Progenitor cell of endocrine pancreas (in vitro differentiated cells): ENCODE measurements at places on chromosomes 5 and 9.

GRCh38 chr5:57435701-57436134 is 46.9 kb downstream of the ACTBL2 start:
- no peak for DNase-seq

- DNase-seq = no peak
These were observed 8.7 kb downstream of the PAPPA start for GRCh38 chr9:116162241-116162781.

DNA sequence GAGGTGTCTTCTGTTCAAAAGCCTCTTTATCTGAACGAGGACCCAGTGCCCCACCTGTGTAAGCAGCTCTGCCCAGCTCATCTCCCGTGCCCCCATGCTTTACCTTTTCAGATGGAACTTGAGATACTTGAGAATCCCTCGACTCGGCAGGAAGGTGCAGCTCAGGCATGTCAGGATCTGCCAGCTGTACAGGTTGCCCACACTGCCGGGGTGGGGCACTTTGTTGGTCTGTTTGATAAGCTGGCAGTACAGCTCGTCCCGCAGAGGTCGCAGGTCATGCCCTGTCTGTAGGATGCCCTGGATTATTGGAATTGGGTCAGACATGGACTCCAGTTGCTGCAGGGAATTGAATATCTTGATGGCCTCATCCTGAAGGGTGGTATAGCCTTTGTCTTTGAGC is 58.0 kb upstream of the RETREG1 start:
- DNase-seq = no peak

DNA sequence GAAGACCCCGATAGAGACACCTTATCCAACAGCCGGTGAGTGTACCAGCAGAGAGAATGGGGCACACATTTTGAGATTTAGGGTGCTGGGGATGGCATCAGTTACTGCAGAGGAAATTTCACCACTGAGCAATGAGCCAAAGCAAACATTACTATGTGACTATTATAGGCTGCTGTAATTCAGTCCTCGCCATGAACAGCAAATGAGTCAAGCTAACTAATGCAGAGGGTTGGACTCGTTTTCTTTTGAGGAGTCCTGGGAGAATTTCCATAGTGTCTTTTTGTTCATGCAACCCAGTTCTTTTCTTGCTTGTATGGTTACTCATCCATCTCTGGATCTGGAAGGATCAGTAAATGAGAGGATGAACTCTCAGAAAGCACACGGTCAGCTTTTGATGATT is 323.8 kb downstream of the PSAT1 start:
- DNase-seq = no peak

GRCh38 chr5:55356896-55357295 is 49.1 kb downstream of the MTREX start:
- no peak for DNase-seq

GRCh38 chr5:66306844-66307315 is 162.8 kb downstream of the SREK1 start:
- DNase-seq = no peak

DNA sequence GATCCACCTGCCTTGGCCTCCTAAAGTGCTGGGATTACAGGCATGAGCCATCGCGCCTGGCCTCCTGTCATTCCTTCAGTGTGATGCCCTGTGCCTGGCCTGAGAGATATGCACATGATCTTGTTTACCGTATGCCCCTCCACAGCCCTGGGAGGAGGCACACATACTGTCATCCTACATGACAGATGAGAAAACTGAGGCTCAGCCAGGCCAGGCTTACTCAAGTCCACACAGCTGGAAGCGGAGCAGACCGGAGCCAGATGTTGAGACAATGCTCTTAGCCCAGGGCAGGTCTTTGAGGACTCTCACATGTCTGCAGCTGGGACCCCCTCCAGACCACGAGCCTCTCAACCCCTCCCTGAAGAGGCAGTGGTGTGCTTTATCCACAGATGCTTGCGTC is 38.7 kb upstream of the SH3PXD2B start:
- no peak for DNase-seq

DNA sequence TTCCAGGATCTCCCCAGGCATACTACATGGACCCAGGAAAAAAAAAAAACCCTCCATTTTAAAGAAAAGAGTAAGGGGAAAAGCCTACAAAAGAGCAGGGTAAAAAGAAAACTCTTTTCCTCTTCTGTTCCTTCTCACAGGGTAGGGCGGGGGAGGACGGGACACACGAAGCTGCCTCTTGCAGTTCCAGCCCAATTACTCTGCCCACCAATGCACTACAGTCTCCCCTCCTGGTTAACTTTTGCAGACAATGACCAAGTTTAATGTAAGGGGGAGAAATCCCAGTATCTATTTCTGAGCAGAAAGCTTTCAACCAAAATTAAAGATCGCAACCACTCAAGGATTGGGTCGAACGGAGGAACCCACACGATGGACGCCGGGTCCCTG is 1.3 kb downstream of the BRD3 start:
- DNase-seq = no peak

GRCh38 chr5:40627706-40628105 is 52.0 kb upstream of the PTGER4 start:
- DNase-seq = no peak

GRCh38 chr9:94919376-94920098 is 193.0 kb downstream of the AOPEP start:
- no peak for DNase-seq

GRCh38 chr5:10420932-10421331 is 20.7 kb upstream of the ROPN1L start:
- no peak for DNase-seq

DNA sequence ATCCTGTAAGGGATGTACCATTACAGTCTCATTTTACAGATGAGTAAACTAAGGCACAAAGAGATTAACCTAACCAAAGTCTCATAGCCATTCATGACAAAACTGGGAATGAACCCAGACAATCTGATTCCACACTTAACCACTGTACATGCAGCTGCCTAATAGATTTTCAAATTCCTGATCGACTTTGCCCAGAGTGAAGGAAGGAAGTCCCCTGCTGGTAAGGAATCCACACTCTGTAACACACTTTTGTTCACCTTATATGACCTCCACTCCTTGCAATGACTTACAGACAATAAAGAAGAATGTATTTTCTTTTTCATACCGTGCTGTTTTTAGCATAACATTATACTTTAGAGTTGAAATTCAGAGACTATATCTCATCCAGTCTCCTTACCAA is 31.3 kb upstream of the PLPP6 start:
- no peak for DNase-seq

- no peak for DNase-seq
These were observed 91.6 kb upstream of the NR3C1 start for GRCh38 chr5:143495110-143495509.

GRCh38 chr5:20636686-20637085 is 648.7 kb upstream of the CDH18 start:
- no peak for DNase-seq

GRCh38 chr5:159602434-159602833 is 272.1 kb upstream of the IL12B start:
- no peak for DNase-seq

GRCh38 chr9:125391704-125392103 is 130.1 kb downstream of the GAPVD1 start:
- DNase-seq = no peak

- no peak for DNase-seq
These were observed 113.3 kb upstream of the SPATA31D4 start for GRCh38 chr9:81814794-81815464.

- no peak for DNase-seq
These were observed 6.4 kb downstream of the LMBRD2 start for GRCh38 chr5:36145311-36145710.

DNA sequence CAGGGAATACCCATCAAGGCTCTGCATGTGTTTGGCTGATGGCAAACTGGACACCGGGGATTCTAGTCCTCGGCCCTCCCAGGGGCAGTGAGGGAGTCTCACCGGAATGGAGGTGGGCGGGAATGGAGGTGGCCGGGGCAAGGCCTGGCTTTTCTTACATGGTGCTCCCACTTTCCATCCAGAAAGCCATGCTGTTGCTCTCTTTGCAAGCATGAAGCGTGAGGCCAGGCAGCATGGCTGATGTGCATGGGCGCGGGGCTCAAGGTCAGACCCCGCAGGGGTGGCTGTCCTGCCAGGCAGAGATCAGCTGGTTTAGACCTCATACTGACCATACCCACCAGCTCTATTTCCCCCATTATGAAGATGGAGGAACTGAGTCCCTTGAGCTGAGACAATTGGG is 108.0 kb upstream of the PHYKPL start:
- DNase-seq = no peak

DNA sequence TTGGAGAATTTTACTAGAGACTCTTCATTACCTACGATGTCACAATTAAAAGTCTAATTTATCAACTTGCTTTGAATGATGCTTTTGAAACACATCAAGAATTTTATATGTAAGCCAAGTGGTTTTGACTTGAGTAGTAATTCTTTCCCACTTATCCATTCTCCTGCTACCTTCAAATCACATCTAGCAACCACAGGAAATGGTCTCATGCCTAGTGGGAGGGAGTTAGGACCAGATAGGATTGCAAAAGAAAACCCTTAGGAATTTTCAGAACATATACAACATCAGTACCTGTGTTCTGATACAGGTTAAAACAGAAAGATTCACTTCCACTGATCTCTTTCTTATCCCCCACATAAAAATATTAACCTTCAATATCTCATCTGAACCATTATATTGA is 260.4 kb downstream of the CWC27 start:
- DNase-seq = no peak

DNA sequence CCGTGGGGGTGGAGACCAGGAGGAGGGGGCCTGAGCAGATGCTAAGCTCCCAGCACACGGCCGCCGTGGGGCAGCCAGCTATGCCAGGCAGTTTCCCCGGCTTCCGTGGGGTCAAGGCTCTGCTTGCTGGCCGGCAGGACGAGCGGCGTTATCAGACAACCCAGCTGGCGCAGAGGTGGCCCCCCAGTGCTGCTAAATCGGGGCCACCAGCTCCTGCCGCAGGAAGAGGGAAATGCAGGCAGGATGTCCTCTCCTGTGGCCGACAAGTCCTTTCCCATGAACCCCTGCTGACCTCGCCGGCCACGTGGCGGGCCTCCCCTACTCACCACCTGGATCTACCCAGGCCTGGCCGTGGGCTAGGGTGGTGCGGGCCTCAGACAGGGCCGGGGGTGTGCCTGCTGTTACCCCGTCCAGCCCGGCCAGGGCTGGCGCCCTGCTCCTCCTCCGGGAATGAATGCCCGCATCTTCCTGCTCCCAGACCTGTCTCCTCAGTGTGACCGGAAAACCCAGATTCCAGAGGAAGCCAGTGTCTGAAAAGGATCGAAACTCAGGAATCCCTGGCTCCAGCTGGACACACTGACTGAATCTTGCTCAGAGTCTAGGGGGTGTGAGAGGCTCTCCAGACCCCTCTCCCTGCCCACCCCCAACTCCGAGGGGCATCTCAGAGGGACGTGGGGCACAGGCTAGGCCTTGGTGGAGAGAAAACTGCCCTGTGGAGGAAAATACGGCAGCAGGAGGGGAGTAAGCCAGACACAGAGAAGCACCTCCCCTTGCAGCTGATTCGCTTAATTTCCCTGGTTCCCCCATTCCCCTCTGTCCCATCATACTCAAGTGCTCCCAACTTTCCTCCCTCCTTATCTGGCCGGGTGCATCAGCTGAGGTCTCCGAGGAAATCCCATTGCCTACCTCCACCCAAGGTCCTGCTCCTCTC is 3.9 kb downstream of the FLT4 start:
- no peak for DNase-seq

DNA sequence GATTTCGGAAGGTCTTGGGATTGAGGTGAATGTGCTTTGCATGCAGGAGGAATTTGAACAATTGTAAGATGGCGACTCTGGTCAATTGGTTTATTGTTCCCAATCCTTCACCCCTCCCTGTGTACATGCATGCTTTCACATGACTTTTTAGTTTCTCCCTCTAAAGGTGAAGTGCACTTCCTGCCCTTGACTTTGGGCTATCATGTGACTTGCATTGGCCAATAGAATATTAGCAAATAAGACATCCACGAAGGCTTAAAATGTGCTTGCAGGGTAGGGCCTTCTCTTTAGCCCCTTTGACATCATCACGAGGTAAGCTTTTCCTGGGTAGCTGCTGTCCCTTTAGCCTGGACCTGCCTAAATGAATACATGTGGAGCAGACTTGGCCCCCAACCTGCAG is 8.1 kb upstream of the ZBTB43 start:
- no peak for DNase-seq

- DNase-seq = no peak
These were observed 78.9 kb upstream of the CXCL14 start for GRCh38 chr5:135657536-135658305.

DNA sequence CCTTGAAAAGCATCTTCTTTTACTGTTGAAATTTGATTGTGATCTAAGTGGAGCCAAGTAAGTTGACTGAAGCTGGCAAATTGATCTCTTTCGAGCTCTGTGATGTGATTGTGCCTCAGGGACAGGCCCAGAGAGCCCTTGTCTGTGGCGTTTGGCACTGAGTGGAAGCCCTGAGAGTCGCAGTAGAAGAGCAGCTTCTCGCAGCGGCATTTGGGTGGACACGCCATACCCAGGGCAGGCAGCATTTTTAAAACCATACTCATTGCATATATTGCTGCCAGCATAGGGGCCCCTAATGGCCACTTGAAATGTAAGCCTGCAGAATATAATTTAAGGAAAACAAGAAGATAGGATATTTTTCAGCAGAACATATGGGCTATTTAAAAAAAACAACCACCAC is 894 bp downstream of the LRRTM2 start:
- DNase-seq = no peak

- DNase-seq = no peak
These were observed 95.1 kb upstream of the OTULINL start for GRCh38 chr5:14486486-14486885.

DNA sequence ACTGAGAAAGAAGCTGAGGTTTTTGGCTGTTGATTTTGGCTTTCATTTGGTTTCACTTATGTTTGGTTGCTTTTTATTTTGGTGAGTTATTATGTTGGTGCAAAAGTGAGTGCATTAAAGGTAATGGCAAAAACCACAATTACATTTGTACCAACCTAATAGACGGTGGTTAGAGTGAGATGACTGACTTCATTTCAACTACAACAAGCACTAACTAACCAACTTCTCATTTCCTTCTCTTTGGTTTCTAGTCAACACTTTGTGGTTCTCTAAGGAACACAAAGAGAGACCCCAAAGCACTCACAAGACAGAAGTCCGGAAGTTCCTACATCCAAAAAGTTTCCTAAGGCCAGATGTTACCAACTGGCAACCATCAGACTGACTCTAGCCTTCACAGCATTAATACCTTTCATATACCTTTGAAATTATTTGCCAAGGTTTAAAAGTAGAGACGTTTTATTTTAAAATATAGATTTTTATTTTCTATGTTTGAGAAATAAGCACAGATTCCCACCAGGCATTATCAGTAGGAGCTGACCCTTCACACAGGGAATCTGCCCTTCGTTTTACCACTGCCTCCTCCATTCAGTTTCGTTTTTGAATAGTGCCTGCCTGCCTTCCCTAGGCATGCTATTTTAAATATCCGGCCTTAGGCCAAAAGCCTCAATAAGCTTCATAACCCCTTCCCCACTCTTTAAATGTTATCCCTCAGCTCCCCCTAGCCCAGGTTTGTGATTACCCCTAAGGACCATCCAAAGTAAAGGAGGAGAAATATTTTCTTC is 301.1 kb upstream of the PTGER4 start:
- DNase-seq = no peak

- DNase-seq = no peak
These were observed 56.4 kb upstream of the CDK5RAP2 start for GRCh38 chr9:120636194-120636957.
